ENCODE measurements at places on chromosomes 7 and 10.

- H3K36me3 ChIP-seq, result no peaks in the 10 kb centered on the region
- H3K4me3 ChIP-seq, result peak overlapping the region; percentile 35
- H3K27ac ChIP-seq, result no peak overlapping the region
- no peak for DNase-seq
- H3K4me1 ChIP-seq, result no peaks in the 10 kb centered on the region
Observed at GRCh38 chr7:92296235-92296634, 50.5 kb downstream of the ANKIB1 start.

- no peak overlapping the region for H3K27ac ChIP-seq
- no peaks in the 10 kb centered on the region for H3K27me3 ChIP-seq
- peak overlapping the region; percentile 17 for H3K4me3 ChIP-seq
- DNase-seq, result peak; percentile 50
Observed at GRCh38 chr7:33040803-33041516, 21.6 kb downstream of the NT5C3A start.

GRCh38 chr7:92606985-92607384 lies 16.8 kb upstream of the FAM133B start:
- H3K4me3 ChIP-seq, result no peak overlapping the region
- no peak overlapping the region for H3K27ac ChIP-seq
- H3K27me3 ChIP-seq, result no peaks in the 10 kb centered on the region
- no peak for DNase-seq
- H3K36me3 ChIP-seq, result no peaks in the 10 kb centered on the region
- H3K4me1 ChIP-seq, result no peaks in the 10 kb centered on the region

DNA sequence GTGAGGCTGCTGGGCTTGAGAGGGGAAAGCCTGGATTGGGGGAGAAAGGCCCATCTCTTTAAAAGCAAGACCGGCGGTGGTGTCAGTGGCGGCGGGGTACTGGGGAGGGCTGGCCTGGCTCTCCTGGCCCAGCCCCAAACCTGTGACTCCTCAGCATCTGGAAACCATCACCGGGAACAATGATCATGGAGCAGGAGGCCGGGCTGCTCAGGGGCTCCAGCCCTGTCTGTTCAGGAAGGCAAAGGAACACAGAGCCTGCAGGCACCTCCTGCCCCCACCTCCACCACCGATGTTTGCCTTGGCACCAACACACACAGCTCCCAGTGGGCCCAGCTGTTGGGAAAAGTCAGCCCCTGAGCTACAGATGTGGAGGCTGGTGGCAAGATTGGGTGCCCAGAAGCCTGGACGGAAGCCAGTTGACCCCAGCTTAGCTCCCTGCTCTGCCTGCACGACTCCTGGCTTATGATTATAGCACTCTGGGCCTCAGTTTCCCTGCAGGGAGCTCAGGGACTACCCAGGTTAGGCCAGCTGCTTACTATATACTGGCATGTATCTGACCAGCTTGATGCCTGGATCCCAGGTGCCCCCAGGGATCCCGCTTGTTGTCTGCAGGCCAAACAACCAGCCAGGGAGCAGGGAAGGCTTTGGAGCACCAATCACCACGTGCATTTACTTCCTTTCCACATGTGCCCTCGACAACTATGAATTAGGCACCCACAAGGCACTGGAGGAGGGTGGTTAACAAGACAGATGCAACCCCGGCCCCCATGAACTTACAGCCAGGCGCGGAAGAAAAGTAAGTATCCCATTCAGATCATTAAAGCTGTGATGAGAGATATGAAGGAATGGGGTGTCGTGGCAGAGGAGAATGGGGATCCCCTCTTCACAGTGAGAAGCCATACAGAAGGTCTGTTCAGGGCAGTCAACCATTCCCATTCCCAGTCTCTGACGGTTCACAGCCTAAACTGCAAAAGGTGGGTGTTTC lies 37.3 kb downstream of the ZCCHC24 start:
- H3K4me3 ChIP-seq, result no peak overlapping the region
- H3K27me3 ChIP-seq, result no peaks in the 10 kb centered on the region
- no peaks in the 10 kb centered on the region for H3K36me3 ChIP-seq
- peaks cover 2% of the 10 kb centered on the region for H3K4me1 ChIP-seq
- no peak overlapping the region for H3K27ac ChIP-seq
- DNase-seq, result no peak

DNA sequence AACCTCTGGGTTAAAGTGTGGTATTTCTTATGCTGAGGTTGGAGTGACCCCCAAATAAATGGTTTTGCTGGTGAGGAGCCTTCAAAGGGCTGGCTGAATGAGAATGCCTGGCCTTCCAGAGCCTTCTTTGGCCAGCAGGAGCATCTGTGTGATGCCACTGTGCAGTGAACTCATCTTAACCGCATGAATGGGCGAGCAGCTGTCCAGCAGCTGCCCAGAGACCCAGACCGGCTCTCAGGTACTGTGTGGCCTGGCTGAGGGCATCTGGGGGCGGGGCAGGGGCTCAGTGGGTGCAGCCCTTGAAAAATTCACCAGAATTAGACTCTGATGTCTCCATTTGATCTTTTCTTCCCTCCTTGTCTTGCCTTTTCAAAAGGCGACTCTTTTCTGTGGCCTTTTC lies 59.0 kb downstream of the SYPL1 start:
- H3K27ac ChIP-seq, result no peak overlapping the region
- H3K4me1 ChIP-seq, result peaks cover 2% of the 10 kb centered on the region
- no peaks in the 10 kb centered on the region for H3K27me3 ChIP-seq
- no peak overlapping the region for H3K4me3 ChIP-seq
- DNase-seq, result no peak

DNA sequence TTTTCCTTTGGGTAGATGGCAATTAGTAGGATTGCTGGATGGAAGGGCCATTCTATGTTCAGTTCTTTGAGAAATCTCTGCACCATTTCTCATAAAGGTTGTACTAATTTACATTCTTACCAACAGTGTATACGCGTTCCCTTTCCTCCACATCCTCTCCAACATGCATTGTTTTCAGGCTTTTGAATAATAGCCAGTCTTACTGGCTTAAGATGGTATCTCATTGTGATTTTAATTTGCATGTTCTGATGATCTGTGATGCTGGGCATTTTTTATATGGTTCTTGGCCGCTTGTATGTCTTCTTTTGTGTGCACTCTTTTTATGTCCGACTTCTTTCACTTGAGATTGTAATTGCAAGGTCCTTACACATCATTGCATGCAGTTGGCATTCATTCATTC lies 11.7 kb downstream of the CLIP2 start:
- no peak for DNase-seq
- peaks cover 2% of the 10 kb centered on the region for H3K4me1 ChIP-seq
- no peak overlapping the region for H3K4me3 ChIP-seq

DNA sequence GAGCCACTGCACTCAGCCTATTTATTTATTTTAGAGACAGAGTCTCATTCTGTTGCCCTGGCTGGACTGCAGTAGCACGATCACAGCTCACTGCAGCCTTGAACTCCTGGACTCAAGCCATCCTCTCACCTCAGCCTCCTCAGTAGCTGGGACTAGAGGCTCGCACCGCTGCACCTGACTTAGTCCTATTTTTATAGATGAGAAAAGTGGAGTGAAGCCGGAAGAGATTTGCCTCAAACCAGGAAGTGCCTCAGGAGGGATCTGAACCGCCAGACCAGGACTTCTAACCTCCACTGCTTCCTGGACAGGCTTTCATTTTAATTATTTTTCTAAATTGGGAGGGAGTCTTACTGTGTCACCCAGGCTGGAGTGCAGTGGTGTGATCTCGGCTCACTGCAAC lies 17.5 kb upstream of the CLIP2 start:
- DNase-seq, result no peak
- no peaks in the 10 kb centered on the region for H3K4me1 ChIP-seq
- peak overlapping the region; percentile 94 for H3K27ac ChIP-seq
- H3K27me3 ChIP-seq, result no peaks in the 10 kb centered on the region
- no peak overlapping the region for H3K4me3 ChIP-seq

DNA sequence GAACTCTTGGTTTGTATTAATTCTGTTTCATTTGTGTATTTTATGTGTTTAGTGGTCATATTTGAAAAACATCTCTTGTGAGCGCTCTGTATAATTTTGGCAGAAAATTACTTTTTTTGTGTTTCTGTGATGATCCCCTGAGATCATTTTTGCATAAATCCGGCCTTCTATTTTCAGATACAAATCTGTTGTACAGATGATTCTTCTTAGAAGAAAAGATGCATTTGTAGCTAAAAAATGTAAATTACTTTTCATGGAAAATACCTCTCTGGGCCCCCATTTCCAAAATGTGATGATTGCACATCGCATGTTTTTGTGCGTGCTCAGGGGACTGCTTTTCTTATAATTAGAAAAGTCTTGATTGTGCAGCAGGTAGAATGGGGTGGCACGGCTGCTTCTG lies 395.4 kb downstream of the LRMDA start:
- no peaks in the 10 kb centered on the region for H3K27me3 ChIP-seq
- no peak for DNase-seq
- no peaks in the 10 kb centered on the region for H3K36me3 ChIP-seq
- no peak overlapping the region for H3K4me3 ChIP-seq
- no peaks in the 10 kb centered on the region for H3K4me1 ChIP-seq

DNA sequence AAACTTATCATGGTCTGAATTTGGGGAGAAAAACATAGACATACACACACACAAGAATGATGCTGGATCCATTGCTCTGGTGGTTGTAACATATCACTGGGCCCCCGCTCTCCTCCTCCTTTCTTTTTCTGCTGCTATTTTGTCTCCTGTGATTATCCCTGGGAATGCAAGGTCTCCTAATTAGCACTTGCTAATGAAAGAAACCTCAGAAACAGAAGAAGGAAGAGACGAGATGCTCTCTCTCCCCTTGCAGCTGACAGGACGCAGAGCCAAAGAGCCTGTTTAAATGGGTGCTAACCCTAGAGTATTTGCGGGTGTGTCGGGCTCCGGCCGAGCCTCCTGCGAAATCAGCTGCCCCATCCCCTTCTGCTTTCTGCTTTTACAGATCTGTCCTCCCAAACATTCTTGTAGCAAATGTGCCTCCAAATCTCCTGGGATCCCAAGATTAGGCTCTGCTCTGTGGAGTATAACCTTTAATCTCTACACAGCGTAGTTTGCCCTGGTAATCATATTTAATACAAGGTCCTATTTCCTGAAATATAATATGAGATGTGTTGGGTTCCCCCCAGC lies 81.5 kb downstream of the FRMPD2 start:
- no peak overlapping the region for H3K27ac ChIP-seq
- no peaks in the 10 kb centered on the region for H3K4me1 ChIP-seq
- no peaks in the 10 kb centered on the region for H3K27me3 ChIP-seq

DNA sequence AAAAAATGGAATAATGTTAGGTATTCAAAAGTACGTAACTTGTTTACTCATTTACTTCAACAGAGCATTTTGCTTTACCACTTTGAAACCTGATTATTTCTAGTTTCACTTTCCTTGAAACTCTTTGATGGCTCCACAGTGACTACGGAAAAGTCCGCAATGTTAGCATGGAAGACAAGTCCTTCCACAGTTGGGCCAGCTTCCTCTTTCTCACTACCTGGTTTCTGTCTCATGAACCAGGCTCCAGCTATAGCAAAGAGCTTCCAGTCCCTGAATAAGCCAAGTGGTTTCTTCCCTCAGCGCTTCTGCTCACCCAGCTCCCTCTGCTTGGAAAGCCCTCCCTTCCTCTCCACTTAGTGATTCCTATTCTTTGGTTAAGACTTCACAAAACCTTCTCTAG lies 44.8 kb upstream of the SLC16A12 start:
- H3K27me3 ChIP-seq, result no peaks in the 10 kb centered on the region
- no peaks in the 10 kb centered on the region for H3K4me1 ChIP-seq
- no peaks in the 10 kb centered on the region for H3K36me3 ChIP-seq
- no peak overlapping the region for H3K4me3 ChIP-seq
- no peak for DNase-seq
